ENCODE measurements at places on chromosomes 11 and 22.

DNA sequence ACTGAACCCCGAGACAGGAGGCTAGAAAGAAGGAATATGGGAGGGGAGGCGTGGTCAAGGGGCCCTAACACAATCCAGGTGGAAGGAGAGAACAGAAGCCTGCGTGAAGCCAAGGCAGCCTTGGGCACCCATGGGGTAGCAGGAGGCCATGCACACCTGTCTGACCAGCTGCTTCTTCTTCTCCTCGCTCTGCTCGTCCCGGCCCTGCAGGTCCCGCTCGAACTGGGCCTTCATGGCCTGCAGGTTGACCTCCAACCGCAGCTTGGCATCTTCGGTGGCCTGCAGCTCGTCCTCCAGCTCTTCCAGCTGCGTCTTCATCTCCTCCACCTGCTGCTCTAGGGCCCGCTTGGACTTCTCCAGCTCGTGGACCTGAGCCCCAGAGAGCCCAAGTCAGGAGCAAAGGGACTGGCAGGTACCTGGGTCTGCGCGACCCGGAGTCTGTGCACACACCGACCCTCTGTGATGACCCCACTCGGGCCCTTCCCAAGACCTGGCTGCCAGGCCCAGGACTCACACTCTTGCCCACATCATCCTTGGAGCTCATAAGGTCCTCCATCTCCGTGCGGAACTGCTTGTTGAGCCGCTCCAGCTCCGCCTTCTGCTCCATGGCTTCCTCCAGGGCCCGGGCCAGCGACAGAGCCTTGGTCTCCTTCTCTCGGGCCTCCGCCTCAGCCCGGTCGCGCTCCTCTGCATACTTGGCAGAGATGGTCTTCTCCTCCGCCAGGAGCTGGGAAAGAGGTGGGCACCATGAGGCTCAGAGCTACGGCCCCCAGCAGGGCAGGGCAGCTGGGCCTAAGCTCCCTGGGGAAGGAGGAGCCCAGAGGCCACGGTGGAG is 35.9 kb downstream of the APOL1 start:
- no peaks in the 10 kb centered on the region for H3K27me3 ChIP-seq
- H3K36me3 ChIP-seq, result peaks cover 87% of the 10 kb centered on the region
- no peak for DNase-seq

- H3K4me3 ChIP-seq, result peak overlapping the region; percentile 90
- no peaks in the 10 kb centered on the region for H3K27me3 ChIP-seq
- H3K27ac ChIP-seq, result peak overlapping the region; percentile 94
- peaks cover 33% of the 10 kb centered on the region for H3K4me1 ChIP-seq
- H3K36me3 ChIP-seq, result peaks cover 2% of the 10 kb centered on the region
- peak; percentile 37 for DNase-seq
Measured at GRCh38 chr22:46053563-46054090, 76.7 kb upstream of the WNT7B start.

DNA sequence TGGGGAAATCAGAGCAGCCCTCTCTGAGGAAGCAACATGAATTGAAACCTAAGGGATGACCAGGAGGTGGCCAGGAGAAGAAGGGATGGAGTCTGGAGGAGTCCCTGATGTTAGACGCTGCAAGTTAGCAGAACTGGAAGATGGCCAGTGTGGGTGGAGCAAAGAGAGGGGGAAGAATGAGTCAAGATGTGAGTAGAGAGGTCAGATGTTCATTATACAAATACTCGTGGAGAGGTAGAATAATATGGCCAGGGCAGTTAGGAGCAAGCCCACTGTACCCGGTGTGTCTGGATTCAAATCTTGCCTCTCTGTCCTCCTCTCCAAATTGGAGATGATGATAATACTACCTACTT is 242.0 kb downstream of the TENM4 start:
- no peaks in the 10 kb centered on the region for H3K36me3 ChIP-seq
- H3K4me1 ChIP-seq, result no peaks in the 10 kb centered on the region
- H3K4me3 ChIP-seq, result no peak overlapping the region
- no peaks in the 10 kb centered on the region for H3K27me3 ChIP-seq

GRCh38 chr11:85531191-85531897 is 95.8 kb downstream of the DLG2 start:
- no peaks in the 10 kb centered on the region for H3K36me3 ChIP-seq
- H3K27ac ChIP-seq, result no peak overlapping the region
- DNase-seq, result no peak
- H3K4me3 ChIP-seq, result no peak overlapping the region
- no peaks in the 10 kb centered on the region for H3K27me3 ChIP-seq

- no peak for DNase-seq
- H3K27me3 ChIP-seq, result no peaks in the 10 kb centered on the region
- H3K4me3 ChIP-seq, result no peak overlapping the region
- H3K36me3 ChIP-seq, result peaks cover 91% of the 10 kb centered on the region
- H3K27ac ChIP-seq, result no peak overlapping the region
Measured at GRCh38 chr11:104946907-104947306, 21.5 kb downstream of the CASP4 start.

DNA sequence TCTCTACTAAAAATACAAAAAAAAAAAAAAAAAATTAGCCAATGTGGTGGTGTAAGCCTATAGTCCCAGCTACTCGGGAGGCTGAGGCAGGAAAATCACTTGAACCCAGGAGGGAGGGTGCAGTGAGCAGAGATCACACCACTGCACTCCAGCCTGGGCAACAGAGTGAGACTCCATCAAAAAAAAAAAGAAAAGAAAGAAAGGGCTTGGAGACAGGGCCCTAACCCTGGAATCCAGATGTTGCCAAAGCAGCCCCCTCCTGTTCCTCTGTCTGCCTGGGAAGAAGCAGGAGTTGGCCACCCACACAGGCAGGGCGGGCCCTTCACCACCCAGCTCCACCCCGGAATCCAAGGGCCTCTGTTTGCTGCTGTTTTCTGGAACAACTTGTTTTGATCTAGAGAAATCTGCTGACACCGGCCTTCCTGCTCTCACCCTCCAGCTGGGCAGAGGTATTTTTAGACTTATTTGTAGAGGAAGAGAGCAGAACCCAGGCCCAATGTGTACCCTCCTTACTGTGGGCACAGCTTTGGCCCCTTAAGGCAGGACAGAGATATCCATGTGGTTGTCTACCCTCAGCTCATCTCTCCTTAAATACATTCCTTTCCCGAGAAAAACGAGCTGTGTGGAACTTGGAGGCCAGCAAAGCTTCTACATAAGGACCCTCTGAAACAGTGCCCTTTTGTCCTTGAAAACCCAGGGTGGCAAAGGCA is 2.7 kb upstream of the NEAT1 start:
- H3K4me1 ChIP-seq, result peaks cover 39% of the 10 kb centered on the region
- no peaks in the 10 kb centered on the region for H3K27me3 ChIP-seq
- peak overlapping the region; percentile 100 for H3K27ac ChIP-seq
- H3K4me3 ChIP-seq, result peak overlapping the region; percentile 98
- DNase-seq, result peak; percentile 67

DNA sequence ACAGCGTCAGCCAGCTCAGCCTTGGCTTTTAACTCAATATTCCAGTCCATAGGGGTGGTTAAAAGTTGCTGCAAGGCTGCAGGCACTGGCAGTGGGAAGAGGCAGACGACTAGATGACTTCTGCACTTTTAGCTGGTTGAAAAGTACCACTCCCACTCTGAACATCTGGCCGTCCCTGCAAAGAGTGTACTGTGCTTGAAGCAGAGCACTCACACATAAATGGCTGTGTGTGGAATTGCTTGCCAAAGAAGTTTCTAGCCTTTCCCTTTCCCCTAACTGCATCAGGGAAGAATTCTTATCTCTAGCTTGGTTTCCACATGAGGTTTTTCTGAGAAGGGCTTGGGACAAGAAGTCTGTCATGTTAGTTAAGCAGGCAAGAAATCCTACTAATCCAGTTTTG is 5.1 kb upstream of the PHLDB1 start:
- H3K36me3 ChIP-seq, result peaks cover 39% of the 10 kb centered on the region
- H3K27me3 ChIP-seq, result peaks cover 7% of the 10 kb centered on the region
- H3K4me1 ChIP-seq, result no peaks in the 10 kb centered on the region
- DNase-seq, result no peak
- no peak overlapping the region for H3K4me3 ChIP-seq

DNA sequence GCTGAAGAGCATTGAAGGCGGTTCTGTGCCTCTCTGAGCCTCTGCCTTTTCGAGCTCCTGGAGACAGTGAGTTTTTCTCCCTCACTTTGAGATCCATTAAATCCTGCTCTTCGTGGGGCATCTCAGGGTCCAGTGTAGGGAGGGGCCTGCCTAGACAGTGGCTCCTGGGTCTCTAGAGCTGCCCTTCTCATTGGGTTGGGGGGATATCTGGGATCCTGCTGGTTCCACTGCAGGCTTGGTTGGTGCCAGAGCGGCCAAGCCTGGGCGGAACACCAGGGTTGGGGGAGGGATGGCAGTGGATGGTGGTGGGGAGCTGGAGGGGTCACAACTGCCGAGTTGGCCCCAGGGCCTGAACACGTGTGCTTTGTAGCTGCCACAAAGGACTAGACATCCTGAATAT is 52.2 kb upstream of the CARS1 start:
- DNase-seq, result no peak
- no peaks in the 10 kb centered on the region for H3K36me3 ChIP-seq
- no peaks in the 10 kb centered on the region for H3K27me3 ChIP-seq
- no peaks in the 10 kb centered on the region for H3K4me1 ChIP-seq
- H3K27ac ChIP-seq, result no peak overlapping the region

- peaks cover 8% of the 10 kb centered on the region for H3K4me1 ChIP-seq
- peaks cover 36% of the 10 kb centered on the region for H3K36me3 ChIP-seq
- H3K27ac ChIP-seq, result no peak overlapping the region
- H3K27me3 ChIP-seq, result no peaks in the 10 kb centered on the region
Measured at GRCh38 chr11:130890039-130890745, 26.1 kb downstream of the SNX19 start.

DNA sequence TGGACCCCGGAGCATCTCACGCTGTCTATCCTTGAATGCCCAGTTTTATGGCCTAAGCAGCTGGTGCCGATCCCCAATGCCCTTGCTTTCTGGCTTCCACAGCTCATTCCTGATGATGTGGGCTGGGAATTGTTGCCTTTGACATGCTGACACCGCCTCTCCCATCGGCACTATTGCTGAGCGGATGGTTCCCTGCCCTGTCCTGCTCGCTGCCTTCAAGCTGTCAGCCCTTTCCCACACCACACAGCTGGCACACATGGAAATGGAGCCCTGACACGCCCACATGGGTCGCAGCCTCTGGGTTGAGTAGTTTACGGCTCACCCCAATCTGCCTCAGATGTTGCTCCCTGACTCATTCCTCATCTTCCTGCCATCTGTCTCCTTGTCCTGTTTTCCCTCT is 110.2 kb upstream of the SESN3 start:
- peaks cover 2% of the 10 kb centered on the region for H3K36me3 ChIP-seq
- no peak for DNase-seq
- H3K27ac ChIP-seq, result no peak overlapping the region
- peaks cover 2% of the 10 kb centered on the region for H3K27me3 ChIP-seq

- no peaks in the 10 kb centered on the region for H3K4me1 ChIP-seq
- H3K36me3 ChIP-seq, result no peaks in the 10 kb centered on the region
- peaks cover 1% of the 10 kb centered on the region for H3K27me3 ChIP-seq
- H3K4me3 ChIP-seq, result no peak overlapping the region
- no peak for DNase-seq
Measured at GRCh38 chr22:43534916-43535315, 123.1 kb downstream of the MPPED1 start.

DNA sequence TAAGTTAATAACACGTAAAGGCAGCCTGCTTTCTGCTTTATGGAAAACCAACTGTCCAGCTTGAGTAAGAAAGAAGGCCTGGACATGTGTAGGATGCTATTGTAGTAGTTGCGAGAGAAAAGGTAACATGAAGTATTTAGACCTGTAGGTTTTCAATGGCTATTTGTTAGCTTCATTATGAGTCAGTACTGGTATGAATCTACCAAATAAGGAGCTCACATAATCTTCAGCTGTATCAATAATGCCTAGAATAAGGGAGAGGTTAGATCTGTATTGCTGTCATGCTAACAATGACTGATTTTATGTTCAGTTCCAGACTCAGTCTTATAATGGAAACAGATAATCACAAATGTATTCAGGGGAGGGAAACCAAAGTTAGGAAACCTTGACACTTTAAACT is 550.3 kb downstream of the CNTN5 start:
- H3K36me3 ChIP-seq, result no peaks in the 10 kb centered on the region
- no peak overlapping the region for H3K27ac ChIP-seq
- H3K4me3 ChIP-seq, result no peak overlapping the region
- DNase-seq, result no peak
- H3K4me1 ChIP-seq, result no peaks in the 10 kb centered on the region

GRCh38 chr11:35321111-35321510 is 98.2 kb downstream of the SLC1A2 start:
- H3K4me3 ChIP-seq, result no peak overlapping the region
- no peak for DNase-seq
- no peaks in the 10 kb centered on the region for H3K36me3 ChIP-seq
- peaks cover 9% of the 10 kb centered on the region for H3K27me3 ChIP-seq

GRCh38 chr11:134905517-134905916 is 493.5 kb upstream of the B3GAT1 start:
- no peak overlapping the region for H3K27ac ChIP-seq
- H3K4me1 ChIP-seq, result no peaks in the 10 kb centered on the region
- no peaks in the 10 kb centered on the region for H3K36me3 ChIP-seq
- H3K27me3 ChIP-seq, result no peaks in the 10 kb centered on the region

GRCh38 chr11:9002920-9003572 is 755 bp downstream of the NRIP3 start:
- peaks cover 45% of the 10 kb centered on the region for H3K27me3 ChIP-seq
- peak overlapping the region; percentile 75 for H3K4me3 ChIP-seq
- no peaks in the 10 kb centered on the region for H3K36me3 ChIP-seq
- peaks cover 29% of the 10 kb centered on the region for H3K4me1 ChIP-seq
- DNase-seq, result no peak

- no peak overlapping the region for H3K27ac ChIP-seq
- H3K27me3 ChIP-seq, result peaks cover 27% of the 10 kb centered on the region
- no peaks in the 10 kb centered on the region for H3K36me3 ChIP-seq
- no peak overlapping the region for H3K4me3 ChIP-seq
- DNase-seq, result no peak
Measured at GRCh38 chr11:64003807-64004589, 17.8 kb downstream of the OTUB1 start.

GRCh38 chr22:17931400-17931825 is 92.9 kb downstream of the MICAL3 start:
- H3K36me3 ChIP-seq, result no peaks in the 10 kb centered on the region
- DNase-seq, result no peak
- peaks cover 15% of the 10 kb centered on the region for H3K4me1 ChIP-seq
- peaks cover 6% of the 10 kb centered on the region for H3K27me3 ChIP-seq
- no peak overlapping the region for H3K4me3 ChIP-seq

DNA sequence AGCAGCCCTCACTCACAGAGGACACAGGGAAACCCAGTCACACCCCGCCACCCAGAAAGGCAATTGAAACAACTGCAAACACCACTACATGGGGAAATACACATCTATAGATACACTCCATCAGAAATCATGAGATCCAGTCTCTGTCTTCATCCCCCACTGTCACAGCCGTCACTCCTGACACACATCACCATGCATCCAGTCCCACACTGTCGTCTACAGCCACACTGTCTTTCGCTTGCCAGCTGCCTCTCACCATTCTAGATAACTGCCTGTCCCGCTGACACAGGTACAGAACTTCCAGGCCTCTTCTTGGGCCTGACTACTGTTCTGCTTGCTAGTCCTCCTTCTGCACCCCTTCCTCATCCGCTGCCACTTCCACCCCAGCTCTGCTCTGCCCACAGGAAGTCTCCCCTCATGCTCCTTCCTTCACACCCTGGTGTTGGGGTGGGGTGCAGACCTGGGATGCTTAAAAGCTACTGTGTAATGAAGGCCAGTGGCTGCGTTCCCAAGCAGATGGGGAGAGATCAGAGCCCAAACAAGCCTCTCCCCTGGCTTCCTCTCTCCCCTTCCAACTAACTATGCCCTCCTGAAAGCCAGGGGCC is 42.6 kb downstream of the SLC22A12 start:
- peaks cover 6% of the 10 kb centered on the region for H3K4me1 ChIP-seq
- H3K4me3 ChIP-seq, result no peak overlapping the region
- no peak overlapping the region for H3K27ac ChIP-seq
- no peak for DNase-seq
- H3K27me3 ChIP-seq, result peaks cover 5% of the 10 kb centered on the region

Measured in activated T-helper 2 cell treated with anti-CD3 and anti-CD28 coated beads, Interferon-gamma antibody, Interleukin-2, Interleukin-4, amounts not matched to agents 10 μg/mL and 5 μg/mL and 100 μg/mL, durations not matched to agents 14 hours and 24 hours and 36 hours (primary cell).